ENCODE measurements at places on chromosomes 1 and 21.

DNA sequence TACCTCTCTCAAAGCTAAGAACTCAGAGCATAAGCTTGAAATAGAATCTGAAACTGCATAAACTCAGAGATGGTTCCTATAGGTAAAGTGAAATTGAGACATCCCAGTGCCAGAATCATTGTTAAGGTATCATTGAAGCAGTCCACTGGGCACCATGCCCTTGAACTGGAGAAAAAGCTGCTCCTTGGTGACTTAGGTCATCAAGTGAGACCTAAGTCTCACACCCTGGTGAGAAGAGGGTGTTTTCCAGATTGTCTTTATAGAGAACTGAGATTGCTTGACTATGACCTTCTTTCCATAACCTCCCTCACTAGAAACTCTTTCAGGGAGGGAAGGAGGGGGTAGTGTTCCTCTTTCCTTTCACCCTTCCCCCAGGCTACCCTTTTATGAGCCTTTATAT lies 9.4 kb upstream of the ATP6V1G3 start:
- DNase-seq: no peak

- DNase-seq: no peak
Observed at GRCh38 chr1:109208836-109209463, 4.8 kb upstream of the SARS1 start.

DNA sequence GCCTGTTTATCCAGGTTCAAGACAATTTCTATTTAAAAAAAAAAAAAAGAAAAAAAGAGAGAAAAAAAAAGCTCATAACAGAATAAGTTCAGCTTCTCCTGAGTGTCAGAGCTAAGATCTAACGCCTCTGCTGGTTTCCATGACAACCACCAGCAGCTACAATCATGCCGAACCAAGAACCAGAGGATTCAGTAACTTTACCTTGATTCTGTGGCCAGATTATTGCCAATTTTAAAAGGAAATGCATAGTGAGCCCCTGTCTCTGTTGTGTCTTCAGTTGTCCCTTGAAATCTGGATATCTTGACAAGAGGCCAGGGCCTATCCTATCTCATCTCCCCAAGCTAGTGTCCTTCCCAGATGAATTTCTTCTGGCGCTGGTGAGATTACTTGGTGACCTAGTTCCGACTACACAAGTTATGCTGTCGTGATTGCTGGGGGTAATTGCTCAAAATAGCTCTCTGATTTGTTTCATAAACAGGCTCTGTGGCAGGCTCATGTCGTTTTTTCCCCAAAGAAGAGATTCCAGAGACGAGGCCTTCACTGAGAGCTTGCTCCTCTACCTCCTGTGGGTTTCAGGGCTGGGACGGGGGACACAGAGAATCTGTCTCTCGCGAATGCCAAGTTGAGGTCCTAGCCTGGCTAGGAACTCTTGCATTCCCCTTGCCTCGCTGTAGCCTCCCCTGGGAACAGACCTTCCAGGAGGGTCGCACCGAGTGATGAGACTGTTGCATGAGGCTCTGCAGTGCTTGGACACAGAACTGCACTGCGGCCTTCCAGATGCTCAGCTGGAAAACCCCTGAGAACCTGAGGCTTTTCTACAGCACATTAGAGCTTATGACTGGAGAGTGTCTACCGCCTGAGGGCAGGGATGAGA lies 32.4 kb upstream of the SCCPDH start:
- no peak for DNase-seq

DNA sequence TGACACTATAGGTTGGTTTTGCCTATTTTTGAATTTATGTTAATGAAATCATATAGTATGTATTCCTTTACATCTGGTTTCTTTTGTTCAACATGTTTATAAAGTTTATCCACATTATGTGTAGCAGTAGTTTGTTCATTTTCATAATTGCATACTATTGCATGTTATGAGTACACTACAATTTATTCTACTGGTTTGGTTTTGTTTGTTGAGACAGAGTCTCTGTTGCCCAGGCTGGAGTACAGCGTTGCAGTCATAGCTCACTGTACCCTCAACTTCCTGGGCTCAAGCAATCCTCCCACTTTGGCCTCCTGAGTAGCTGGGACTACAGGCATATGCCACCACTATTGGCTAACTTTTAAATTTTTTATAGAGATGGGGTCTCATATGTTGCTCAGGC lies 21.0 kb downstream of the RAD54L start:
- DNase-seq: no peak

GRCh38 chr21:24420689-24421088 lies 1186.6 kb downstream of the MRPL39 start:
- DNase-seq: no peak

DNA sequence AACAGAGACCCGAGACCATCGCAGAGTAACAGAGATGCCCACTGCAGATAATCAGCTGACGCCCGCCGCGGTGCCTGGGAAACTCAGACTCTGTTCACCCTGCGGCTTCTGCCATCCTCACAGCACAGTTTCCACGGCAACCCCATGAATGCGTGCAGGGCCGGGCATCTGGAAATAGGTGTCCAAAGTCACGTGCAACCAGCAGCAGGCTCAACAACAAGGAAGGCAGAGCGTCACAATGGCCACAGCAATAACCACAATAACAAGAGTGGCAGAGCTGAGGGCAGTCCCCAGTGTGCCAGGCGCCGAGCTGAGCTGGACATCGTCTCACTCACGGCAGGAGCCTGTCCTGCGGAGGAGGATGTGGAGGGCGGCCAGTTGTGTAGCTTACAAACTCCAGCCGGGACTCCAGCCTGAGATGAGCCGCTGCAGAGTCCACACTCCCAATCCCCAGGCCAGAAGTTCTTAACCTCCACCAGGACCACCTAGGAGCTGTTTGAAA lies 102.0 kb downstream of the CRYAA start:
- DNase-seq: no peak

- DNase-seq: no peak
Observed at GRCh38 chr1:194755241-194755994, 1569.0 kb upstream of the B3GALT2 start.

- no peak for DNase-seq
Observed at GRCh38 chr1:64110924-64111777, 92.3 kb upstream of the UBE2U start.

DNA sequence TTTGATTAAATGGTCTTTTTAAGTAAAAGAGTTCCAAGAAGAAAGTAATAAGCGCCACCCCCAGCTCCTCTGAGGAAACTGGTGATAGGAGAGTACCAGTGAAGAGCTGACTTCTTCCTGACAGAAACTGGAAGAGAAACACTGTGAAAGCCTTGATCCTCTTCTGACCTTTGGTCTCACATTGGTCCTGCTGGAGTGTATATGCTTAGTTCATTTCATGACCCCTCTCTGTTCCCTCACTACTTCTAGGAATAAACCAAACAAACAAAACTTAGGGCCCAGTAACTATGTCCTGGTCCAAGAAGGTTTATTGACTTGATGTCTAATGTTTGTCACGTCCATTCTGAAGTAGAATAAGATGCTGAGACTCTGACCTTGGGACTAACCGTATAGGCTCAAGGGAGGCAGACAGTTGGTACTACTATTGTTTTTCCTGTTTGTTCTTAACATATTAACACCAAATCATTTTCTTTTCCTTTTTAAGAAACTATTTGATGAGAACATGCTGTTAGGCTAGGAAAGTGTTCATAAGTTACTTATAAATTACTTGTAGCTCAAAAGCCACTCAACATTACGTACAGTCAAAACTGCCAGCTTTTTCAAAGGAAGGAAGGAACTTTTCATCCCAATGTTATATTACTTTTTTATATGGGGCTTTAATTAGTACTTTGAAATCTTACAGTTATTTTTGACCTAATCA lies 57.9 kb downstream of the MIER1 start:
- DNase-seq: no peak

DNA sequence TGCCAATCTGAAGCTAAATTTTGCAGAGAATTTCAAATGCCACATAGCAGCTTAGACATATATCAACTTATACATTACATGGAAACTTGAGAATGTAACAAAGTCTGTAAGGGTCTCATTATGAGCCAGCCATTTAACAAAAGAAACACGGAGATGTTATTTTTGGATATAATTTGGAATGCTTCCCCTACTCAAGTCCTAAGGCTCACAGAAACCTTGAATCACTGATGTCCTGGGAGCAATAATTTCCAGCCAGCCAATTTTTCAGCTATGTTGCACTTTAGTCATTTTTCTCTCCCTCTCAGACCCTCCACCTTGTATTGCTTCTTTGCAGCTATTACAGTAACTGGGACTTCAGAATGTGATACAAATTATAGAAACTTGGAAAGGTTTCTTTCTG lies 56.9 kb downstream of the EIF2B3 start:
- DNase-seq: no peak

DNA sequence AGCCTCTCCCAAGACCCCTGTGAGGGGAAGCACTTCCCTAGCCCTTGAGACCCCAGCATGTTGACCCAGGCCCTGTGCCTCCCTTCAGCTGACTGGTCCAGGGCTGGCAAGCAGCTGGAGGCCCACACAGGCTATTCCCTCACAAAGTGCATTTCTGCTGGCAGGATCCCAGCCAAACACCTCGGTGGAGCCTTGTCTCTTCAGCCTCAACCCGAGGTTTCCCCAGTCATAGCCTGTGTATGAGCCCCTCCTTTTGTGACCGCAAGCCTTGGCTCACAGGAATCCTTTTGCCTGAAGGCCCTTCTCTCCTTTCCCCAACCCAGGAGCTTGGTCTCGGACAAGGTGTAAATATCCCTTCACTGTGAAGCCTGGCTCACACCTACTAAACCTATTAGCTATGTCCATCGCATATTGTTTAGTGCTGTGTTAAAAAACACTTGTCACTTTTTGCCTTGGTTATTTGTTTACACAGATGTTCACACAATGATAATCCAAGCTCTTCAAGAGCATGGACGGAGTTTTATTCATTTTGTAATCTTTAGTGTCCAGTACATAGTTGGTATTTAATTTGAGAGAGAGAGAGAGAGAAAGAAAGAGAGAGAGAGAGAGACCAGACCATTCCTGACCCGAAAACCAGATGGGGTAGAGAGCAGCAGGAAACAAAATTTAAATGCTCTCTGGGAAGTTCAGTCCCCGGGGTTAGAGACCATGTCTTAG lies 8.5 kb upstream of the CD247 start:
- DNase-seq: no peak

GRCh38 chr1:205064301-205064700 lies 20.0 kb downstream of the TMEM81 start:
- DNase-seq: no peak

All from CD4-positive, alpha-beta T cell treated with Interleukin-15 for 4 hours (primary cell).